ENCODE measurements at places on chromosomes 5 and 9. TPM values are rescaled to one million over a fixed set of nuclear protein-coding genes. Genes with fewer than 3 reads are reported as not detected.

FGF10 gene
- total RNA-seq, result not detected

DMRT2 gene
- not detected for total RNA-seq

GBGT1 gene
- 4.3 TPM for total RNA-seq

NKD2 gene
- 2.2 TPM for total RNA-seq

TMEM174 gene
- not detected for total RNA-seq

ADGRV1 gene
- 0.15 TPM for total RNA-seq

SLC6A18 gene
- not detected for total RNA-seq

NFIB gene
- total RNA-seq, result 119 TPM

ECM2 gene
- total RNA-seq, result not detected

EGFLAM gene
- total RNA-seq, result 1.2 TPM

QRFP gene
- not detected for total RNA-seq
